ENCODE measurements at places on chromosomes 11 and 22. TPM values are rescaled to one million over a fixed set of nuclear protein-coding genes. Genes with fewer than 3 reads are reported as not detected.

- no peak overlapping the region for H3K4me3 ChIP-seq
- no peaks in the 10 kb centered on the region for H3K27me3 ChIP-seq
- H3K4me1 ChIP-seq: no peaks in the 10 kb centered on the region
- H3K36me3 ChIP-seq: no peaks in the 10 kb centered on the region
Observed at GRCh38 chr11:132337819-132338416, 967.5 kb downstream of the NTM start.

DNA sequence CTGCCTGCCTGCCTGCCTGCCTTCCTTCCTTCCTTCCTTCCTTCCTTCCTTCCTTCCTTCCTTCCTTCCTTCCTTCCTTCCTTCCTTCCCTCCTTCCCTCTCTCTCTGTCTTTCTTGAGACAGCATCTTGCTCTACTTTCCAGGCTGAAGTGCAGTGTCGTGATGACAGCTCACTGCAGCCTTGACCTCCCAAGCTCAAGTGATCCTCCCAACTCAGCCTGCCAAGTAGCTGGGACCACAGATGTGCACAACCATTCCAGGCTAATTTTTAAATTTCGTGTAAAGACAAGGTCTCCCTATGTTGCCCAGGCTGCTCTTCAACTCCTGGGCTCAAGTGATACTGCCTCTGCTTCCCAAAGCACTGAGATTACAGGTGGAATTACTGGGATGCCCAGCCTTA, 328.2 kb upstream of the SORL1-AS1 start:
- no peaks in the 10 kb centered on the region for H3K4me1 ChIP-seq
- H3K27ac ChIP-seq: no peak overlapping the region
- H3K4me3 ChIP-seq: no peak overlapping the region

RIBC2 gene
- total RNA-seq: 5.7 TPM

OR4C16 gene
- not detected for total RNA-seq

DNA sequence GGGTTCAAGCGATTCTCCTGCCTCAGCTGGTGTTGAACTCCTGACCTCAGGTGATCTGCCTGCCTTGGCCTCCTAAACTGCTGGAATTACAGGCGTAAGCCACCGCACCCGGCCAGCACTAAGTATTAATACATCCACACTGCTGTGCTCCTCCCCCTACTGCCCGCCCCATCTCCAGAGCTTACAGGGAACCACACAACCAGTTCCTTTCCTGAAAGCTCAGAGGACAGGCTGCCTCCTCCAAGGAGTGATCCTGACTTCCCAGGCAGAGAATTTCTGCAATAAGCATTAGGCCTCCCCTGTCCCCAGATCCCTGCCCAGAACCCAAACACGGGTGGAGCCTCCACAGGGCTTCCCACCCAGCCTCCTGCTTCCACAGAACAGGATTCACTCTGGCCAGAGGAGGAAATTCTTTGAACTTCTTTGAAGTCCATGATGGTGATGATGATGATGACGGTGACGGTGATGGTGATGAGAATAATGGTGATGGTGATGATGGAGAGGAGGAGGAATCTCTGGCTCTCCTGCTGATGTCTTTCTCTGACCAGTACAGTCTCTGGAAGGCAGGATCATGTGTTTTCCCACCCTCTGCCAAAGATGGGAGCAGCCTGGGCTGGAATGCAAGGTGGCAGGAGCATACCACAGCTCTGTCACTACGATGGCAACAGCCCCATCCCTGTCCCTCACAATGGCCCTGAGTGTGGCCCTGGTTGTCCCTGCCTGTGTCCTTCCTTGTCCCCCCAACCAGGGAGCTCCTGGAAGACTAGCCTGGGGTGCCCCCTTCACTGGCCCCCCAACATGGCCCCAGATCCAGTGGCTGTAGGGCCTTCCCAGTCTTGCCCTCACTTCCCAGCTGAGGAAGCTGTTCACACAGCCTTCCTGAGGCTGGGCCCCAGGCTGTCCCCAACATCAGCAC, 33.5 kb upstream of the CSNK1E start:
- H3K27ac ChIP-seq: no peak overlapping the region
- H3K36me3 ChIP-seq: peaks cover 8% of the 10 kb centered on the region
- no peak overlapping the region for H3K4me3 ChIP-seq
- no peaks in the 10 kb centered on the region for H3K4me1 ChIP-seq
- H3K27me3 ChIP-seq: no peaks in the 10 kb centered on the region
